ENCODE measurements at places on chromosomes 12 and 14. TPM values are rescaled to one million over a fixed set of nuclear protein-coding genes. Genes with fewer than 3 reads are reported as not detected.

GRCh38 chr14:68088451-68088854 is 268.9 kb downstream of the RAD51B start:
- peaks cover 2% of the 10 kb centered on the region for H3K36me3 ChIP-seq
- peak overlapping the region; percentile 75 for H3K4me3 ChIP-seq
- H3K4me1 ChIP-seq: peaks cover 8% of the 10 kb centered on the region
- no peaks in the 10 kb centered on the region for H3K27me3 ChIP-seq

DNA sequence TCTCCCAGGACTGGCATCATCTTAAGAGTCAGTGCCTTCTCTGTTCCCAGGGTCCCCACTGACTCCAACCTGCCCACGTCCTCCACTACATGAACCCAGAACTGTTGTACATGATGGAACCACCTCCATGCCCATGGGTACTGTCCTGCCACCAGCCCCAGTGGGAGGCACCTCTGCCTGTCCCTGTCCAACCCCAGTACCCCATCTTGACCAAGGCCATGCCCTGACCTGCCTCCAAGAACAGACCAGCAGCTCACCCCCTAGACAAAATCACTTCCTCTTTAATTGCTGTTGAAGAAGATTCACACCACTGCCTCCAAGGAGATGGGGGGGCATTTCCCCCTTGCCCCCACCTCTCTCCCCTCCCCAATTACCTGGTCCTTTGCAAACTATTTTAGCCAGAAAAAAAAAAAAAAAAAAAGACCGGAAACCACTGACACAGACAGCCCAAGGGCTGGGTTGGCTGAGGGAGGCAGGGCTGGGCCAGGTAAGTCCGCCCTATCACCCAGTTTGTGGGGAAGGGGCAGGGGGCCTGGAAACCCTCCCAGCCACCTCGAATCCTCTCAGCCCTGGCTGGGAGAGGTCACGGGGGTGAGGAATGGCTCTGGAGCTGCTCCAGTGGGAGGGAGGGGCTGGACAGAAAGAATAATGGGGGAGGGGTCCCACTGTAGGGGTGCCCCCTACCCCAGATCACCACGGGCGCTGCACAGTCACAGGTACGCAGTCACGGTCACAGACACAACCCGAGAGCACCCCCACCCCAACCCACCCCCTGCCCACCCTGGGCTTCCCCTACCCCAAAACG is 13.4 kb downstream of the AGAP2 start:
- no peaks in the 10 kb centered on the region for H3K27me3 ChIP-seq
- H3K4me3 ChIP-seq: no peak overlapping the region
- H3K36me3 ChIP-seq: peaks cover 12% of the 10 kb centered on the region
- DNase-seq: no peak

DNA sequence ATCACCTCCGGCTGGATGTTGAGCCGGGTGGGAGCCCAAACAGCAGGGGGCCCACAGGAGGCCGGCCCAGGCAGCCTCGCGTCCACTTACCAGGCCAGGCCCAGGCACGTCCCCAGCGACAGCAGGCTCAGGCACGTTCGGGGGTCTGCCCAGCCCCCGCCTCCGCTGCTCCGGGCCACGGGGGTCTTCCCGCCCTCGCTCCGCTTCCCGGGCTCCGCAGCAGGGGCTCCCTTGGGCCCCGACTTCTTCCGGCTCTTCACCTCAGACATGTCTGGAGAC is 216 bp downstream of the IKBIP start:
- H3K27me3 ChIP-seq: no peaks in the 10 kb centered on the region
- no peak for DNase-seq
- H3K4me1 ChIP-seq: peaks cover 21% of the 10 kb centered on the region
- peak overlapping the region; percentile 80 for H3K27ac ChIP-seq
- H3K4me3 ChIP-seq: peak overlapping the region; percentile 98

GRCh38 chr12:59895166-59895775 is 299.4 kb downstream of the SLC16A7 start:
- H3K4me3 ChIP-seq: no peak overlapping the region
- H3K27me3 ChIP-seq: peaks cover 5% of the 10 kb centered on the region
- H3K4me1 ChIP-seq: no peaks in the 10 kb centered on the region
- H3K36me3 ChIP-seq: no peaks in the 10 kb centered on the region
- DNase-seq: no peak

DNA sequence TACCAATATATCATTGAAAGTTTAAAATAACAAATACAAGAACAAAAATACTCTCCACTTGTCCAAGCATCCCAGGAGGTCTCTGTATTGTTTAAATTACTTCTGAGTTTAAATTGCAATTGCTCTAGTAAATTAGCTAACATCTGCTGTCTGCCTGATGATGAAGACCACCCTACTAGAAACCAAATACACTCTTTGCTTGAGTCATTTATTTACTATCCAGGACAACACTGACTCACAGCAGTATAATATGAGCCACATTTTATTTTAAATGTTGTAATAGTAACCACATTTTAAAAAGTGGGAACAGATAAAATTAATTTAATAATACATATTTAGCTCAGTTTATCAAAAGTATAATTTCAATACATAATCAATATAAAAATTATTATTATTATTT is 62.9 kb upstream of the EEA1 start:
- no peak overlapping the region for H3K4me3 ChIP-seq
- H3K4me1 ChIP-seq: peaks cover 10% of the 10 kb centered on the region
- H3K27me3 ChIP-seq: peaks cover 6% of the 10 kb centered on the region
- no peak for DNase-seq
- H3K27ac ChIP-seq: no peak overlapping the region
- no peaks in the 10 kb centered on the region for H3K36me3 ChIP-seq

DNA sequence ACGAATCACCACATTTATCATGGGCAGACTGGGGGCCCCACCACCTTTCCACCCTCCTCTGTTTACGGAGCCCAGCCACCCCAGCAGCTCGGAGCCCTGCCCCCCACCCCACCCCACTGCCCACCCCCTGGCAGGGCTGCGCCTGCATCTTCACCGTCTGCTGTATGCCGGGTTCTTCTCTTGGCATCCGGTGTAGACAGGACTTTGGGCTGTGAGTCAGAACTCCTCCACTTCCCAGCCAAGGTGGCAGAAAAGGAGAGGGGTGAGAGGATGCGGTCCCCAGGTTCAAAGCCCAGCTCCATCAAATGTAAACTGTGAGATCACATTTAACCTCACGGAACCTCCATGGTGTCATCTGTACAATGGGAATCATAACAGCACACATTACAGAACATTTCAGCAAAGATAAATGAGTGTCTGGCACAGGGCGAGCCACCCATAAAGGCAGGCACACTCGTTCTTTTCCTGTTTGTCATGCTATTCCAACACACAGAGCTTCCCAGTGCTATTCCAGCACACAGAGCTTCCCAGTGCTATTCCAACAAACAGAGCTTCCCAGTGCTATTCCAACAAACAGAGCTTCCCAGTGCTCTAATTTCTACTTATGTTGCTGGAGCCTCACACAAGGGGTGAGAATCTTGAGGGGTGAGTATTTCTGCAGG is 292.7 kb upstream of the RTL1 start:
- peaks cover 8% of the 10 kb centered on the region for H3K27me3 ChIP-seq
- H3K27ac ChIP-seq: no peak overlapping the region
- no peak overlapping the region for H3K4me3 ChIP-seq
- H3K36me3 ChIP-seq: no peaks in the 10 kb centered on the region

DNA sequence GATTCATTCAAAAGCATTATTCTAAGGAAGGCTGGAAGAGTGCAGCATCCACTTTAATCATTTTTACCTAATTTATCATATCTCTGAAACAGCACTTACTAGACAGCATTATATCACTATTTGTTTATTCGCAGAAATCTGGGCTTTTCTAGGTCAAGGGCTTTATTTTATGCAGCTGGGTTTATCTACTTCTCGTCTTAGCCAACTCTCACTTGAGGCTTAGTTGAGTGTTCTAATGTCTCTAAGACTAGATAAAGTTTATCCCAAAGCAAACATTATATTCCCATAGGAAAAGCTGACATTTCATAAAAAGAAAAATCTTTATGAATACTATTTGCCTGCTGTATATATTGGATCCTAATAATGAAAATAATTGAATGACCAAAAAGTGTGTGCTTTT is 720.8 kb upstream of the FLRT2 start:
- no peaks in the 10 kb centered on the region for H3K36me3 ChIP-seq
- DNase-seq: no peak
- no peak overlapping the region for H3K27ac ChIP-seq
- H3K27me3 ChIP-seq: no peaks in the 10 kb centered on the region
- no peaks in the 10 kb centered on the region for H3K4me1 ChIP-seq

Gene KRT83
- total RNA-seq: not detected

Gene C1RL
- 21.4 TPM for total RNA-seq

Measured in T-helper 17 cell (primary cell).